ENCODE measurements at places on chromosomes 16 and 17.

- peak; percentile 14 for DNase-seq
Measured at GRCh38 chr17:32323811-32324491, 18.0 kb downstream of the C17orf75 start.

DNA sequence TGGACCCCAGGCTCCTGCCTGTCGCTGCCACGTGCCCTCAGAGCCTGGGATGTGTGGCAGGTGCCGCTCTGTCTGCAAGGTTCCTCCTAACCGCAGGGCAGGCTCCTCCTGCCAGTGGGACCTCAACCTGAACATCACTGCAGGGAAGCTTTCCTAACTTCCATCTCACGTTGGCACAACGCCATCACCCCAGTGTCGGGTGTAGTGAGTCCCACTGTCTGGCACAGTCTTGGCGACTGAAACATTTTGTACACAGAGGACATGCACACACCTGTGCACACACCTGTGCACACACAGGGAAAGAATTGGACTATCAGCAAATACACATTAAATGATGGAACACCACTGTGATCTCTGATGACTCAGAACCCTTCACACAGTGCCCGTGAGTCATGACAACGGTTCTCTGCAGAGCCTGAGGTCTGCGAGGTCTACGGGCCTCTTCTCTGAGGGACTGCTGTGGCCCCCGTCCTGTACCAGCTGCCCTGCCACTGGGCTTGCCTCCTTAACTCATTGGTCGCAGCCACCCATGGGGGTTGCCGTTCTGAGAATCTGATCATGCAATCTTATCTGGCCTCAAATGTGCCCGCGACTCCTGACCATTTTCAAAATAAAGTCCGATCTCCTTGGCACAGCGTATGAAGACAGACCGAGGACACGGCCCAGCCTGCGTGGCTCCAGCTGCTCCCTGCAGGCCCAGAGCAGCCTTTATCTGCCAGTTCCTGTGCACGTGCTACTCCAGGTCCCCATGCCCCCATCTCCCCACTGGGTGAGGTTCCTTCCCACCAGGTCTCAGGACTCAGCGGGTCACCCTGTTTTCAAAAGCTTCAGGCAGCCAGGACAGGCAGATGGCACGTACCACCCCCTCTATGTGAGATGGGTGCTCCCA, 7.6 kb downstream of the CCDC57 start:
- DNase-seq, result no peak

- no peak for DNase-seq
Measured at GRCh38 chr17:50558091-50558490, 2.4 kb upstream of the CACNA1G start.

DNA sequence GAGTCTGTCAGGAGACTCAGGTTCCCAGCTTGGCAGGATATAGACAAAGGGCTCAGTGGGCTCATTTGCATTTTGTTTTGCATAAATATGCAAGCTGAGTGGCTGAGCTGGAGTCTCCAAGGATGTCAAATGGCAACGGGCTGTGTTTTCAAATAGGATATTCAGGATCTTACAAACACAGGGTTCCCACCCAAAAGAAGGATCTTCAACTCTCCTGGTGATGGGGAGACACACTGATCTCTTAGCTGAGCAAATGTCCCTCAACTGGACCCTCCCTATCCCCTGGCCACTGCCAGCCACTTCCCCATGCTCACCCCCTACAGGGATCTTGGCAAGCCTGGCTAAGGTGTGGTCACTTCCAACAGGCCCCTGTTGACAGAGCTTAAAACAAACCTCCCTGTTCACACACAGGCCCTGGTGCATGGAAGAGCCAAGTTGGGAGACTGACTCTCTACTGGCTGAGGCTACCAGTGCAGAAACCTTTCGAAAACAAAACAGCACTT, 61.6 kb downstream of the SOX9 start:
- DNase-seq, result peak; percentile 52

- no peak for DNase-seq
Measured at GRCh38 chr16:19212059-19212458, 44.0 kb downstream of the SYT17 start.

DNA sequence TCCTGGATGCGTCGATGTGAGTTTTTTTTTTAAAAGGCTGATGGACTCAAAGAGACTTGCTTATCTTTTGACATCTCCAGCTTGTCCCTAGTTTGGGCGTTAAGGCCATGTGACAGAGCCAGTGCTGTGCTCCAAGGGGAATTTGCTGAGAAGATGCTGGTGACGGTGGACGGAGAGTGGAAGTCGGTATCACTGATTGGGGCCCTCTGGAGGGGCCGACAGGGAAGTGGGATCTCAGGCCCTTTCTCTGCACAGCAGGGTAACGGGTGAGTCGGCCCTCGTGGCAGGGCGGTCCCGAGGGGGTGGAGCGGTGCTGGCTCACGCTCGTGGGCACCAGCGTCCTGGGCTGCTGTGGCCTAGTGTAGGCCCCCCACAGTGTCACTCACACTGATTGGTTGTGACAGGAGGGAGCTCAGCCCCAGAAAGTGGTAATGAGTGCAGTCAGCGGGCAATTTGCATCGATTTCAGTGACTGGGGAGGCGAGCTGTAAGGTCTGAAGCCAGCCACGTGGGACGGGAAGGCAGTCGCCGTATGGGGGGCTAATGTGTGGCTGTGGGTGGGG, 91.3 kb downstream of the TBC1D16 start:
- no peak for DNase-seq

DNA sequence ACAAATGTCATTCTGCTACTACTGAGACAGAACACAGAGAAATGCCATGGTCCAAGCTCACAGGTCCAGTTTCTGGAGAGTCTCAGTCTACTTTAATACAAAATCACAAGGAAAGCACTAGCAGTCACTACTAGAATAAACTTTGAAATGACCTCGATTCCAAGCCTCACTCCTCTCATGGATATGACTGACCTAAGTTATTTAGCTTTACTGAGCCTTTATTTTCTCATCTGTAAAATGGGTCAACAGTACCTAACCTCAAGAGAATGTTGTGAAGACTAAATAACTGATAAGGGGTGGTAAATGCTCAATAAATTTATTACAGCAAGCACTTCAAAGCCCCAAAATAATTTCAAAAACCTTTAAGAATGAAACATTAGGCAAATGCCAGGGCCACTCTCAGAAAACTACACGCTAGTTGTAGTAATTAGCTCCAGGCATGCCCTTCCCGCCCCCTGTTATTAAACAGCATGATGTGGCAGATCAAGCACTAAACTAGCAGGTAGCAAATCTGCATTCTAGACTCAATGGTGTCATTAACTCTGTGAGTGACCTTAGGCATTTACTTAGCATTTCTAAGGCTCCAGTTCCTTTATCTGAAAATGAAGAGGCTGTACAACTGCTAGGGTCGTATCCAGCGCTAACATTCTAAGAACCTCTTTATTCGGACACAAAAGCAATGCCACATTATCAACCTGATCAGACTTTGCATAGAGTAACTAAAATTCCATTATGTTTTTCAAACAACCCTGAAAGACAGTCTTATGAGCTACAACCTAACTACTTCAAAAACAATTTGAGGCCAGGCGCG, 8.4 kb downstream of the GSPT1 start:
- no peak for DNase-seq

DNA sequence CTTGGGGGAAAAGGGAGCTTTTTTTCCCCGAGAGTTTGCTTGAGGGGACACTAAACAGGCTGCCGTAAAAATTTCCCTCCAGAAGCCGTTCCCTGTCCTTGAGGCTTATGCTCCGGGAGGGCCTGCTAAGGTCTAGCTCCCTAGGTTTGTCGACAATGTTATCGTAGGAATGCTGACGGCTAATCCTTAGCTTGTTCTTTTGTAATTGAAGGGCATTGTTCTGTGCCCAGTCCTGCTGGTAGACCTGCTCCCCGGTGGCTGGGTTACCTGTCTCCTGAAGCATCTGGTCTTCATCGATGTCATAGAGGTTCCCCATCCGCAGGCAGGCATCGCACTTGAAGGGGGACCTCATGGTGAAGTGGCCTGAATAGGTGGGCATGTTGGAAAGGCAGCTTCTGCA, 418.7 kb downstream of the GRIN2A start:
- DNase-seq, result no peak

DNA sequence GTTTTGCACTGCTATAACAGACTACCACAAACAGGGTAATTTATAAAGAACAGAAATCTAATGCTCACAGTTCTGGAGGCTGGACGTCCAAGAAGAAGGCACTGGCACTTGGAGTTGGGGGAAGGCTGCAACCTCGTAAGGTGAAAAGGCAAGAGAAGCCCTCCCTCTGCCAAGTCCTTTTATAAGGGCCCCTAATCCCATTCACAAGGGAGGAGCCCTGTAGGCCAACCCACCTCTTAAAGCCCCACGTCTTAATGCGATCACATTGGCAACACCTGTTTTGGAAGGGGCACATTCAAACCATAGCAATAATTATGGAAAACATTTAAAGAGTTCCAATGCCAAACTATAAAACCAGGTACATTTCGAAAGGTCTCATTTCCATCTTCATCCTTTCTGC, 5.2 kb downstream of the PKD1L3 start:
- DNase-seq, result no peak

DNA sequence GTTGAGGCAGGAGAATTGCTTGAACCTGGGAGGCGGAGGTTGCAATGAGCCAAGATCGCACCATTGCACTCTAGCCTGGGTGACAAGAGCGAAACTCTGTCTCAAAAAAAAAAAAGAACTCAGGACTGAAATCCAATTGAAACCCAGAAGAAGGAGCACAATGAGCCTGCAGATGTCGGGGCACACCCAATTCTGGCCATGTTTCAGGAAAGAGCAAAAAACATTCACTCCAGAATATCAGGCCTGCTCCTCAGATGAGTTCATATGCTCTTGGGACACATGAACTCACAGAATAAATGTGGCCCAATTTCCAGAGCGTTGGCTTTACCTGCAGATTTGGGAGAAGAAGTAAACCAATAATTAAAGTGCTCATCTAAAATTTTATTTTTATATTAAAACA, 3.0 kb upstream of the CMTM2 start:
- DNase-seq, result no peak

- peak; percentile 87 for DNase-seq
Measured at GRCh38 chr17:7589204-7589868, 558 bp downstream of the SOX15 start.

- DNase-seq, result no peak
Measured at GRCh38 chr17:80217703-80218362, 2.3 kb downstream of the SGSH start.

DNA sequence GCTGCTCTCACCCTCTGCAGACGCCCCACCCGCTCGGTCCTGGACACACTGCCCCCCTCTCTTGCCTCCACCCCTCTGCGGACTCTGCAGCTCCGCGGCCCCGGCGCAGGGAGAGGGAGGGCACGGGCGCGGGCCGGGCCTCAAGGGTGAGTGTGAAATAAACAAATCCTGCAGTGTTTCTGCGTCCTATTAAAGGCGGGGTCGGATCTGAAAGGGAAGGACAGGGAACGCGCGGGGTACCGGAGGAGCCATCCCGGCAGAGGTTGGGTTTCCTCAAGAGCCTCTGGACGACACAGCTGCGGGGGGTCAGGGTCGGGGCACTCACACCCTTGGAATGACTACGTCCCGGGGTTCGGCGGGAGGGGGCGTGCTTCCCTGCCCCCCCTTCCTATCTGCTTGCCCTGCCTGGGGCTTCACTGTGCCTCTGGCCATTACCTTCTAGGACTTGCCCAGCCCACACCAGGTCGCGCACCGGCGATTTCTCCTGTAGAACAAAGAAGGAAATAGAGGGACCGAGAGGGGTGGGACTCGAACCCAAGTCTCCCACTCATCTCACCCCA, 466 bp upstream of the HSF4 start:
- DNase-seq, result peak; percentile 42

- DNase-seq, result no peak
Measured at GRCh38 chr17:57484081-57484666, 227.9 kb downstream of the MSI2 start.

DNA sequence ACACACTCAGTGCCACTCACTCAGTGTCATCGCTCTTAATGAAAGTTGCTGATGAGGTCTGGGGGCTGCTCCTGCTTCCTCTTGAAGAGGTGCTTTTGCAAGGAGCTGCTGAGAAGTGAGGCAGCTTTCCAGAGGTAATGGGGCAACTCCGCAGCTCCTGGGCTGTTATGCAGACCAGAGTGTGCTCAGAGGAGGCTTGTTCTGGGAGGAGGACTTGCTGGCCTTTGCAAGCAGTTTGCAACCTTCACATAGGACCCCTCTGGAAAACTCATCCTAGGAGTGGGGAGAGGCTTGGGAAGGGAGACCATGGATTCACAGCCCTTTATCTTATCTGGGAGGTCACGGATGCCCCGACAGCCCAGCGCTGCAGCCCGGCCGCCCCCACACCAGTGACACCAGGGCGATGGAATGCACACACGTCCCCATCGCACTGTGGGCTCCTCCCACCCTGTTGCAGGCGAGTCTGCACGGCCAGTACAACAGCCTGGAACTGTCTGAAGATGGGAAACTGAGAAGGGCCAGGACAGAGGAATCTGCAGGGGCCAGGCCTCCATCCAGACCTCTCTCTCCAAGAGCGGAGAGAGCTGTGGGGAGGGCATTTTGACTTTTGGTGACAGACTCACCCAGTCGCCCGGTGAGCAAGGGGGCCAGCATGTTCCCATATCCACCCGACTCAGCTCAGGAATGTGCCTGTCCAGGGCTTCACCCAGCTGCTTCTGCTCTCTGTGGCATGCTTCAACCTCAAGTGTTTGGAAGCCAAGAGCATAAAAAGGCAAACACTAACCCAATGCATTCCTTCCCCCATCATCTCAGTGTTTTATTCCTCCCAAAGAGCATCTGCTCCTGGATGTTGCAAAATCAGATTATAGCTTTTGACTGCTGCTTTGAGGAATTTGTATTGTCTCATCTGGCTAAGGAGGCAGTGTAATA, 78.6 kb upstream of the ZNF469 start:
- DNase-seq, result no peak

DNA sequence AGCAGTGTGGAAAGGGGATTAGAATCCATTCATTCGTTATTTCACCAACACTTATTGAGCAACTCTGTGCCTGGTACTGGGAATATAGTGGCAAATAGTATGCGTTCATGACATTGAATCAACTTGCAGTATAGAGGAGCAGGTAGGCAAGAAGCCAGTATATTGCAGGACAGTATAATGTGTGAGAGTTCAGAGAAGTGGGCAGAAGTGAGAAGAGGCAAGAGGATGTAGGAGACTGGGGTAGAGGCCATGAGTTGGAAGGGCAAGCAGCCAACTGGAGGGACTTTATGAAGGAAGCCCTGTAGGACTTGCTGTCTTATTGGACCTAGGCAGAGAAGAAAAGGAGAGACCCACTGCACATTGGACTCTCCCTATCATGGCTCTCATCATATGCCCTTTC, 12.3 kb downstream of the HSD17B2 start:
- no peak for DNase-seq

GRCh38 chr16:46954562-46954961, 18.9 kb downstream of the DNAJA2 start:
- no peak for DNase-seq

DNA sequence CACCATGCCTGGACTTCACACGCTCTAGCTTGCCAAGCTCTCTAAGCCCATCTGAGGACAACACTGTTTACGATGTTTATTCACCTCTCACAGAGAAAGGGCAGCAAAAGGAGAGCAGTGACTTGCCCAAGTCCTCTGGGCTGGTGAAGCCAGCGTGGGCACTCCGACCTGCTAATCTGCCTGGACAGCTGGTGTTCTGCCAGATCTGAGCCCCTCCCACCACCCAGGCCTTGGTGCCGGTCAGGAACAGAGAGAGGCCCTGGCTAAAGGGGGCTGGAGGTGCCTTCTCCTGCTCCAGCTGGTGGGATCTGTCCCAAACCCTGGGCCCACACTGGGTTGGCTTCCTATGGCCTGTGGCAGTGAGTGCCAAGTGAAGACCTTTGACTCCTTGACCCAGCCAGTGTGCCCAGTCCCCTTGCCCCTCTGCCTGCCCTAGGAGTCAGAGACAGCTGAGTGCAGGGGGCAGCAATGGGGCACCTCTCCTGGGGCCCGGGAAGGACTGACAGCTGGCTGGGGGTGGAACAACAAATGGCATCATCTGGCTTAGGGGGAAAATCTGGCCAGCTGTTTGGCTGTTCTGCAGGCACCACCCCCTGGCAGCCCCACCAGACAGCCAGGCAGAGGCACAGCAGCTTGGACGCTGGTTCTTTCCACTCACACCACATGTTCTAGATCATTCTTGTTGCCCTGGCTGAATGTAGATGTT, 1.8 kb upstream of the SLC4A1 start:
- DNase-seq, result no peak
